ENCODE measurements at places on chromosomes 11 and 22.
A peak's percentile ranks its signal among the peaks of the same experiment; 100 is the strongest.

DNA sequence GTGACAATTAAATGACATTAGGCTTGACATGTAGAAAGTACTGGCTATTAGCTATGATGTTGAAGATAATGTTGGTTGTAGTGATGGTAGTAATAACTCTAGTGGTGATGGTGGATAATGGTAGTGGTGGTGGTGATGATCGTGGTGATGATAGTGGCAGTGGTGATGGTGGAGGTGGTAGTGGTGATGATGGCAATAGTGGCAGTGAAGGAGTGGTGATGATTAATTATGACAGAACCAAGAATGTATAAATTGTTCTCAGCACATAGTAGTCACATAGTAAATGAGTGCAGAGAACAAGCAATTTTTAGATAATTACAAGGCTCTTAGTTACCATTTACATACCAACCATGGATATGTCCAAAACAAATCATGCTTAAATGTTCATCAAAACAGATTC lies 5.3 kb upstream of the CD44 start:
- peak; percentile 65 for DNase-seq

GRCh38 chr11:8408151-8408941 lies 144.7 kb upstream of the LMO1 start:
- DNase-seq, result no peak

DNA sequence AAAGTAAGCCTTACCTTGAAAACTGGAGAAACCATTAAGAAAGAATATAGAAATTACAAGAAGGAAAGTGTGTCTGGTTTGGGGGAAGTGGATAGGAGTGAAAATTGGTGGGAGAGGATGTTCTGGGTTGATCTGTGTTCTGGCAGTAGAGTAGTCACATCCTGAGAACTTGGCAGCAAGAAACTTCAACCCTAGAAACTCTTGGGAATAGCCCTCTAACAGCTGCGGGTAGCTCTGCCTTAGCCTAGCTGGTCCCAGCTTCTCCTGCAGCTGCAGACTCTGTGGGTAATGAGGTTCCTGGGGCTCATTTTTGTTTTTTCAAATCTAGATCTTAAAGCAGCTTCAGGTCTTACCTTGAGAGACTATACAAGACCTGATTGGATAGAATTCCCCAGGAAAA lies 24.2 kb upstream of the OR6X1 start:
- DNase-seq, result no peak

DNA sequence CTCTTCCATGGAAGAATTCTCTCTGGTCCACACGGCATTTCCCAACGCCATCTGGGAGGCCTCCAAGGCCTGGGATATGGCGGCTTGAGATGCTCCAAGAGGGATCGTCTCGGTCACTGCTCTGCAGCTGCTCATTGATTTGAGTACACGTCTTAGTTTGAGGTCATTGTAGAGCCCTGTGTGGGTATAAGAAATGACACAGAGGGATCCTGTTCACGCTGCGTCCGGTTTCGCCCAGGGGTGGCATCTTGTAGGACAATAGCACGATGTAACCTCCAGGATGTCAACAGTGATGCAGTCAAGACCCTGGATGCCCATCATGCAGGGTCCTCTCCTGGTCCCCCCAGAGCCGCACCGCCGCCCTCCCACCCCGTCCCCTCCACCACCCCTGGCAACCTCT lies 564.6 kb downstream of the BRD1 start:
- DNase-seq, result no peak

- no peak for DNase-seq
These were observed 12.3 kb downstream of the MYO7A start for GRCh38 chr11:77140231-77140851.

- DNase-seq, result no peak
These were observed 123.7 kb upstream of the TRPC6 start for GRCh38 chr11:101707477-101707876.

DNA sequence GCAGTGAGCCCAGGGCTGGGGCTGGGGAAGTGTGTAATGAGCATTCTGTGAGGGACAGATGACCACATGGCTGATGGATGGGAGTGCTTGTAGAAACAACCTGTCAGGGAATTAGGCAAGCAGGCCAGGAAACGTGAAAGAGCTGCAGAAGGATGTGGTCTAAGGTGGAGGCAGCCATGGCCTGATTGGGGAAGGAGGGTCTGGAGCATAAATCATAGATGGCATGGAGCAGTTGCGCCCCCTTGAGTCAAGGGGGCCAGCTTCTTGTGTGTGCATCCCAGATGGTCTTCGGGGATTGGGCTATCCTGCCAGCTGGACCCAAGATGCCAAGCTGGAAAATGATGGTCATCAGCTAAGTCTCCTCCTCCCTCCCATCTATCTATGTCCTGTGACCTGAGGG lies 119.4 kb upstream of the CLPB start:
- DNase-seq, result peak; percentile 56

DNA sequence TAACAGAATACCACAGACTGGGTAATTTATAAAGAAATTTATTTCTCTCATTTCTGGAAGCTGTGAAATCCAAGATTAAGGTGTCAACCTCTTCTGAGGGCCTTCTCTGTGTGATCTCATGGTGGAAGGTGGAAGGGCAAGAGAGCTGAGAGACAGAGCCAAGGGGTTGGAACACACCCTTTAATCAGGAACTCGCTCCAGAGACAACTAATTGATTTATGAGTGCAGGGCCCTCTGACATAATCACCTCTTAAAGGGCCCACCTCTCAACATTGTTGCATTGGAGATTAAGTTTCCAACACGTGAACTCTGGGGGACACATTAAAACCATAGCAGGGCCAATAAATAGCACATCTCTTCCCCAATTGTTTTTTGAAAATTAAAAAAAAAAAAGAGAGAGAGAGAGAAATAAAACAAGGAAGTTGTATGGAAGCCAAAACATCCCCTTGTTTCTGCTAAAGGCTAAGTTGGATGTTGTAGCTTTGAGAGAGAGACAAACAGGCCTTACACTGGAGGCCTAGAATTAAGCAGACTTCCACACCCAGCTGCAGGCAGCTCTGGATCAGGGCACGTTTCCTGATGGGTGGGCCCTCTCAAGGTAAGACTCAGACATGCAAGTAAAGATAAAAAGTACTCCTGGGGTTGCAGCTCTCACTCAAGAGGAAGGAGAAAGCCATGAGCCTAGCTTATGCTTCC lies 64.1 kb upstream of the BIRC3 start:
- DNase-seq, result no peak

DNA sequence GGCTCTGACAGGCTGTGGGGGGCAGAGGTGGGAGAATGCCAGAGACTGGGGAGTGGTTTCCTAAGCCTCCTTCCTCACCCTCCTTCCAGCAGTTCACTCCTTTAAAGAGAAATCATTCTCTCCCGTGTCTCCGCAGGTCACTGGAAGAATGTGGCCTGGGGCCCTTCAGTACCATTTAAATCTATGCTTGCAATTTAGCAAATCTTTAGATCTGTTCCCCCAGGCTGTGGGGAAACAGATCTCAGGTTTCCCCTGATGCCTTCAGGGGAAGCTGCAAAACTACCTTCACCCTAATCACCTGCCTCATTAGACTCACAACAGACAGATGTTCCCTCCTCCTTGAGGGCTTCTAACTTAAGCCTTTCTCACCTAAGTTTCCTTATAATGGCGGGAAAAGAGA lies 55.3 kb downstream of the KIRREL3 start:
- DNase-seq, result no peak

- DNase-seq, result no peak
These were observed 4.3 kb downstream of the MED15 start for GRCh38 chr22:20511578-20512229.

DNA sequence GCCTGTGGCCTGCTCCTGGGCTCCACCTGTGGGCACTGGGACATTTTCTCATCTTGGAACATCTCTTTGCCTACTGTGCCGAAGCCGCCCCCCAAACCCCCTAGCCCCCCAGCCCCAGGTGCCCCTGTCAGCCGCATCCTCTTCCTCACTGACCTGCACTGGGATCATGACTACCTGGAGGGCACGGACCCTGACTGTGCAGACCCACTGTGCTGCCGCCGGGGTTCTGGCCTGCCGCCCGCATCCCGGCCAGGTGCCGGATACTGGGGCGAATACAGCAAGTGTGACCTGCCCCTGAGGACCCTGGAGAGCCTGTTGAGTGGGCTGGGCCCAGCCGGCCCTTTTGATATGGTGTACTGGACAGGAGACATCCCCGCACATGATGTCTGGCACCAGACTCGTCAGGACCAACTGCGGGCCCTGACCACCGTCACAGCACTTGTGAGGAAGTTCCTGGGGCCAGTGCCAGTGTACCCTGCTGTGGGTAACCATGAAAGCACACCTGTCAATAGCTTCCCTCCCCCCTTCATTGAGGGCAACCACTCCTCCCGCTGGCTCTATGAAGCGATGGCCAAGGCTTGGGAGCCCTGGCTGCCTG lies 1.4 kb downstream of the SMPD1 start:
- no peak for DNase-seq

GRCh38 chr22:17965538-17966402 lies 58.6 kb downstream of the MICAL3 start:
- no peak for DNase-seq

DNA sequence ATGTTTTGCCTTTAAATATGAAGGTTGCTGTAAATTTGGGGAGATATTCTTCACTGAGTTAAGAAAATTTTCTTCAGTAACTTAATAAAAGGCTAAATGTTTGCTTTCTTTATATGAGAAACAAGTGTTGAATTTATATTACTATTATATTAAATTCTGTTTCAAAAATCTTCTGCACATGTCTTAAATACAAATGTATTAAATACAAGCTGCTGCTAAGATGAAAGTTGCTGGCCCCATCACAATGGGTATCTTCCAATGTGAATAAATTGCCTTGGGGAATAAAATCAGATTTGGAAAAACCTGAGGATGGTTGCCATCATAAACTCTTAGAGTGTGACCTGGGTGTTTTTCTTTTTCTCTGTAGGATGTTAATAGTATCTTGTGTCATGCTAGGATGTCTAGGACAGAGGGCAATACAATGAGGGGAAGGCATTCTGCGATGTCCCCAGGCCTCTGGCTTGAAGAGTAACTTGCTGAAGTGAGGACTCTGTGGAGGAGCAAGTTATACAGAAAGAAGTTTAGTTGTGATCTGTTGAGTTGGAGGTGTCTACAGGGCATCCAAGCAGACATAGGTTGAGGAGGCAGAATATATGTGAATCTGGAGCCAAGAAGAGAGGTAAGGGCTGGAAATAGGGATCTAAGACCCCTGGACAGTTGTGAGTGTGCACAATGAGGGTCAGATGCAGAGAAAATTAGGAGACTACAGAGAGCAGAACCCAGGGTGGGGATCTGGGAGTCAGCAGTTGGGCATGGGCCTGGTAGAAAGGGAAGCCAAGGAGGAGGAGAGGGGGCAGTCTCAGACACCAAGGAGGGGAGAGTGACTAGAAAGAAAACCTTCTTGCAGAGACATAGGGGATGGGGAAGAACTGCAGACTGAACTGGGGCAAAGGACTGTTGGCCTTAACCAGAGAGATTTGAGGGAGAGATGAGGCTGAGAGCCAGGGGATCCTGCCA lies 4.8 kb downstream of the IGLL5 start:
- no peak for DNase-seq

DNA sequence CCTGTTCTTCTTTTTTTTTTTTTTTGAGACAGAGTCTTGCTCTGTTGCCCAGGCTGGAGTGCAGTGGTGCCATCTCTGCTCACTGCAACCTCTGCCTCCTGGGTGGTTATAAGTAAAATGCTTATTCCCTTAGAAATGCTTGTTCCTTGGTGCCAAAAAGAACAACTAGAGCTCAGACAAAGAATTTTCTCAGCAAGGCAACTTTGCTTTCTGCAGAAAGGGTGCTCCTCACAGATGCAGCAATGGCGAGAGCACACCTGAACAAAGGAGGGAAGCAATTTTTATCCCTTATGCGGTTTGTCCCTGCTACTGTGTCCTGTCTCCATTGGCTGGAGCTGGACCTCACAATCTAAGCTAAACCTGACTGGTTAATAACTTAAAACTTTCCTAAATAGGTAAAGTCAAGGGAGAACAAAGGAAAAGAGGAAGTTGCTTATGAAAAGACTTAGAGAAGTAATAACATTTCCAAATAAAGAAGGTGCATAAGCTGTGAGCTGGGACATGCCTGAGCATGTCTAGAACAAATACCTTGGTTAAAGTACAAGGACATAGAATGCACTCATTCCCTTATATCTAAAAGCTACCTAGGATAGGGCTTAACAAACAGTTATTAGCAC lies 90.0 kb upstream of the PRR5 start:
- no peak for DNase-seq

GRCh38 chr11:104841973-104842525 lies 56.2 kb downstream of the CASP12 start:
- no peak for DNase-seq

DNA sequence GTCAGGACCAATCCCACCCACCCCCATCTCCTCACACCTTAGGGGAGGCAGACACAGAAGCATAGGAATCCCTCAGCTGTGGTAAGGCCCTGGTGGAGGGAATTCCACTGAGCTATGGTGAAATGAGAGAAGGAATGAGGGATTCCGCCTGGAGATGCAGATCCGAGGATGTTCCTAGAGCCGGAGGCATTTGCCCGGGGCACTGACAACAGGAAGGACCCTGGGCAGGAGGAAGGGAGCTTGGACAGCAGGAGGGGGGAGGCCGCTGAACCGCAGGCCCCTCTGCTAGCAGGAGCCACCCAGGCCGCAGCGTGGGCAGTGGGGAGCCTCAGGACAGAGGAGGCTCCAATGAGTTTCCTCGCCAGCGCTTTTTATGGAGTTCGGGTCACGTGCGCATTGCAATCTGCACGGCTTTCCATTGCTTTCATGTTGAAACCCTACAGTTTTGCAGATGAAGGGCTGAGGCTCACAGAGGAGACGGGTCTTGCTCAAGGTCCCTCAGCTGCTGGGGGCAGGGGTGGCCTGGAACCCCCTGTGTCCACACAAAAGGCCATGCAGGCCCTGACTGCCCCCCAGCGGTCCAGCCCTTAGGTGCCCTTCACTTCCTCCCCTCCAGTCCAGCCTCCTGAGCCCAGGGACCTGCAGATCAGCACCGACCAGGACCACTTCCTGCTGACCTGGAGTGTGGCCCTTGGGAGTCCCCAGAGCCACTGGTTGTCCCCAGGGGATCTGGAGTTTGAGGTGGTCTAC lies 15.5 kb downstream of the CSF2RB start:
- no peak for DNase-seq

- DNase-seq, result no peak
These were observed 121.0 kb upstream of the MPPED2 start for GRCh38 chr11:30707110-30707509.

DNA sequence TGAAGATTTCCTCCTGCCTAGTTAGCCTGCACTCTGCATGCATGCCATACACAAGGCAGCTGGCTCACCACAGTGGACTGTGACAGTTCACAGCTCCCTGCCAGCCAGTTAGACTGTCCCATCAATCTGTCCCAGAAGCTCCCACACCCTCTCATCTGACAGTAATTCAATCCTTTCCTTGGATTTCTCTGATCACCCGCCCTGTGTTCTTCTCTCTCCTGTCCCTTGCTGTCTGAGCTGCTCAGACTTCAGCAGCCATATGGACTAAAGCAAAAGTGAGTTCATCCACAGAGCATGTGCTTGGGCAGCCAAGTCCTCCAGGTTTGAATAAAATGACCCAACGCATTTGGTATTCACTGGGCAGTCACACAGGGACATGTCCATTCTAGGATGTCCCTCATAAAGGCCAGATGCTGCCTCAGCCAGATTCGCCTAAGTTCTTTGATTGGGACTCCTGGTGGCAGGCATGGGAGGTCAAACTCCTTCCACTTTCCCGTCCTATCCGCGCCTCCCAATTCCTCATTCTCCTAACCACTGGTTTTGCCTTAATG lies 54.5 kb upstream of the ZBTB44 start:
- DNase-seq, result no peak

- DNase-seq, result no peak
These were observed 23.8 kb upstream of the CAPRIN1 start for GRCh38 chr11:34027516-34028408.

- DNase-seq, result no peak
These were observed 7.7 kb upstream of the FLI1 start for GRCh38 chr11:128686021-128686741.
